ENCODE measurements at places on chromosomes 11 and 22. TPM values are rescaled to one million over a fixed set of nuclear protein-coding genes. Genes with fewer than 3 reads are reported as not detected.
A peak's percentile ranks its signal among the peaks of the same experiment; 100 is the strongest.

- peak; percentile 56 for DNase-seq
Measured at GRCh38 chr11:33670250-33671011, 30.2 kb downstream of the C11orf91 start.

DNA sequence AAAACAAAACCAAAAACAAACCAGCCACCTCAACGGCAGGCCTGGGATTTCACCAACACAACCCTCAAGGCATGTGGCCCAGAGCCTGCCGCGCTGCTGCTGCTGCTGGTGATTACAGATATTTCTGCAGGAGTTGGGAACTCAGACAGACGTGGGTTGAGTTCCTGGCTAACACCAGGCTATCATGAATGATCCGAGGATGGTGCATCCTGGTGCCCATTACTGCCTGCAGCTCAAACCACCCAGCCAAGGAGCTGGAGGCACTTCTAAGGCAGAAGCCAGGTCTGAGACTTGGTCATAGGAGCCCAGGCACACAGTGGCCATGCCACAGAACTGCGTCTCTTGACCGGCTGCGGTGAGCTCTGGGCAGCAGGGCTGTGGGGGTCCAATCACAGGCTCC, 151.8 kb downstream of the MPPED1 start:
- DNase-seq: no peak

TRIM49B gene
- not detected for total RNA-seq

KRTAP5-11 gene
- not detected for total RNA-seq

HTR3A gene
- total RNA-seq: not detected

Measured in activated CD8-positive, alpha-beta memory T cell treated with anti-CD3 and anti-CD28 coated beads, Interleukin-2, amount 10 ng/mL, durations not matched to agents 7 days and 5 days (primary cell).